Body of pancreas (tissue), 4 donors: ENCODE measurements at places on chromosomes 1 and 21.

GRCh38 chr1:85894651-85895050 lies 186.4 kb upstream of the ZNHIT6 start:
- H3K27me3 ChIP-seq = no peaks in the 10 kb centered on the region
- peak; percentile 23 for DNase-seq
- H3K36me3 ChIP-seq = no peaks in the 10 kb centered on the region
- H3K4me1 ChIP-seq = no peaks in the 10 kb centered on the region
- no peak overlapping the region for H3K4me3 ChIP-seq

GRCh38 chr1:23544444-23545389 lies 13.7 kb upstream of the E2F2 start:
- H3K36me3 ChIP-seq = no peaks in the 10 kb centered on the region
- H3K4me3 ChIP-seq = no peak overlapping the region
- DNase-seq = peak; percentile 85
- H3K27ac ChIP-seq = no peak overlapping the region
- H3K27me3 ChIP-seq = no peaks in the 10 kb centered on the region
- H3K4me1 ChIP-seq = peaks cover 9% of the 10 kb centered on the region

DNA sequence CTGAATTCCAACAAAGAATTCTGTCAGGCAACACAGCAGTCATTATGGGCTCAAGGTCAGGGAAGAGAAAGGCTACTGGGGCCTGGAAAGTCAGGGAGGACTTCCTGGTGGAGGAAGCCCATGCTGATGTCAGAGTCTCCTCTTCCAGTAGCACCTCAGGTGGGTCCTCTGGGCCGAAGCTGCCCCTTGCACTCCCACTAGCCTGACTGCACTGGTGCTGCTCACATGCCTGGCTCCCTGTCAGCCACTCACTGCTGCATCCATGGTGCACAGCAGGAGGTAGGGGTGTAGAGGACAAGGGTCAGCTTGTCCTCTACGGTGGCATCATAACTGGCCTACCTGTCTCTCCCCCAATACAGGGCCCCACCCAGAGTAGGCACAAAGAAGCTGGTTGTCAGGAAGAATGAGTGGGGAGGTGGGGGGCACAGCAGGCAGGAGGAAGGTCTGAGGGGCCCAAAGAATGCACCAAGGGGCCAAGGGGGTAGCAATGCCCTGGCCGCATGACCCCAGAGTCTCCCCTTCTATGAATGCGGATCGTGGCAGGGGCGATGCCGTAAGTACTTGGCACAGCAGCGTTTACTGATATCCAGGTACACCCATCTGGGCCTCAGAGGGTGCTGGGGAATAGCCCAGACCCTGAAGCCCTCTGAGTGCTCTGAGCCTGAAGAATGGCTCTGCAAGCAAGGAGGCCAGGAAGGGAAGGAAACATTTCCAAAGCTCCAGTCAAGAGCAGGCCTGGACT lies 80.3 kb downstream of the GLIS1 start:
- no peak overlapping the region for H3K4me3 ChIP-seq
- no peak overlapping the region for H3K27ac ChIP-seq
- no peak for DNase-seq
- no peaks in the 10 kb centered on the region for H3K4me1 ChIP-seq

DNA sequence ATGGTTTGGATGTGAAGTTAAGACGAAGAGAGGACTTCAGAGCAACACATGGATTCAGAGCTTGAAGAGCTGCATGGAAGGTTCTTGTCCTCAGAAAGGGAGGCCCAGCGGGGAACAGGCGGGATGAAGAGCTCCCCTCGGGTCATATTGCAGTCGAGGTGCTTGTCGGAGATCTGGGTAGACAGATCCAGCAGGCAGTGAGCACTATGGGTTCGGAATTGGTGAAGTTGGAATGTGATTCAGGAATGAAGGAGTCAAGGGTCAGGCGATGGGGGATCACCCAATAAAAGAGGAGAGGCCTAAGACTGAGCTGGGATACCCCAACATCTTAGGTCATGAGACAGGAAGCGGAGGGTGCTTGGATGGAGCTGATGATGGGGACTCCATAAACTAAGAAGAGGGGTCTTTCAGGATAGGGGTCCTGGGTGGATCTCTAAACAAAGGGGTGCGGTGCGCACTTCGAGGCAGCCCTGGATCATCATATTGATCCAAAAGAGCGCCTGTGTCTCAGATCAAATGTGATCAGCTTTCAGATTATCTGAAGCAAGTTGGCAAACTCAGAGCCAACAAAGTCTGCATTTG lies 176.3 kb upstream of the VAMP3 start:
- no peaks in the 10 kb centered on the region for H3K27me3 ChIP-seq
- no peaks in the 10 kb centered on the region for H3K4me1 ChIP-seq
- H3K4me3 ChIP-seq = no peak overlapping the region
- no peak for DNase-seq
- H3K36me3 ChIP-seq = no peaks in the 10 kb centered on the region

GRCh38 chr1:5256793-5257192 lies 602.4 kb downstream of the AJAP1 start:
- H3K36me3 ChIP-seq = no peaks in the 10 kb centered on the region
- H3K27me3 ChIP-seq = no peaks in the 10 kb centered on the region
- no peak overlapping the region for H3K27ac ChIP-seq
- H3K4me1 ChIP-seq = no peaks in the 10 kb centered on the region
- DNase-seq = no peak
- no peak overlapping the region for H3K4me3 ChIP-seq

- no peaks in the 10 kb centered on the region for H3K4me1 ChIP-seq
- no peak overlapping the region for H3K4me3 ChIP-seq
- H3K27ac ChIP-seq = no peak overlapping the region
- no peaks in the 10 kb centered on the region for H3K36me3 ChIP-seq
Measured at GRCh38 chr1:8797216-8797615, 20.2 kb downstream of the RERE start.

DNA sequence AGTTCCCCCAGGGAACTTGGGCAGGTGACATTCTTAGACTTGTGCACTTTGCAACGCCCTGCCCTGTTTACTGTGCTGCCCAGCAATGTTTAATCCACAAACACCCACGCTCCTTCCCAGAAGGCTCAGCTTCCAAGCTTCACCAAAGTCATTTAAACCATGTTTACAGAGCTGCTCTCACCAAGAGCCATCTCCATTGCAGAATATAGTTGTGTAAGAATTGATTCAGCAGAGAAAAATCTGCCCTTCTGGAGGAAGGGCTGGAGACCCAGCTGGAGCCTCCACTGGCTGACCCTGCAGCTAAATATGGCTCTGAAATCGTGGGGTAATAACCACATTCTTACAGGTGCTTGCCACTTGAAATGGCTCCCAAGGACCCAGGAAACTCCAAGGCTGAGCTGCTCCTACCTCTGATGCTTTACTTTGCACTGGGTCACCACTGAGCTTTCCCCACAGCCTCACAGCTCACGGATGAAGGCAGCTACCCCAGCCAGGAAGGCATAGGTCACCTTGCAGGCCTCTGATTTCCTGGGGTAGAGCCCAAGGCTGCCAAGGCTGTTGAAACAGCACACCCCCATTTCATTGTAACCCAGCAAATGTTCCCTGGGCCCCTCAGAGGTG lies 8.7 kb downstream of the CAPN2 start:
- H3K36me3 ChIP-seq = no peaks in the 10 kb centered on the region
- H3K4me1 ChIP-seq = peaks cover 25% of the 10 kb centered on the region
- no peak overlapping the region for H3K4me3 ChIP-seq
- DNase-seq = peak; percentile 59

- H3K36me3 ChIP-seq = no peaks in the 10 kb centered on the region
- H3K4me1 ChIP-seq = peaks cover 43% of the 10 kb centered on the region
- DNase-seq = no peak
- no peak overlapping the region for H3K27ac ChIP-seq
Measured at GRCh38 chr1:115643666-115644065, 1.9 kb downstream of the VANGL1 start.

- H3K27me3 ChIP-seq = no peaks in the 10 kb centered on the region
- no peak overlapping the region for H3K27ac ChIP-seq
- peaks cover 18% of the 10 kb centered on the region for H3K4me1 ChIP-seq
- H3K4me3 ChIP-seq = no peak overlapping the region
Measured at GRCh38 chr1:227785805-227786671, 29.4 kb upstream of the PRSS38 start.

DNA sequence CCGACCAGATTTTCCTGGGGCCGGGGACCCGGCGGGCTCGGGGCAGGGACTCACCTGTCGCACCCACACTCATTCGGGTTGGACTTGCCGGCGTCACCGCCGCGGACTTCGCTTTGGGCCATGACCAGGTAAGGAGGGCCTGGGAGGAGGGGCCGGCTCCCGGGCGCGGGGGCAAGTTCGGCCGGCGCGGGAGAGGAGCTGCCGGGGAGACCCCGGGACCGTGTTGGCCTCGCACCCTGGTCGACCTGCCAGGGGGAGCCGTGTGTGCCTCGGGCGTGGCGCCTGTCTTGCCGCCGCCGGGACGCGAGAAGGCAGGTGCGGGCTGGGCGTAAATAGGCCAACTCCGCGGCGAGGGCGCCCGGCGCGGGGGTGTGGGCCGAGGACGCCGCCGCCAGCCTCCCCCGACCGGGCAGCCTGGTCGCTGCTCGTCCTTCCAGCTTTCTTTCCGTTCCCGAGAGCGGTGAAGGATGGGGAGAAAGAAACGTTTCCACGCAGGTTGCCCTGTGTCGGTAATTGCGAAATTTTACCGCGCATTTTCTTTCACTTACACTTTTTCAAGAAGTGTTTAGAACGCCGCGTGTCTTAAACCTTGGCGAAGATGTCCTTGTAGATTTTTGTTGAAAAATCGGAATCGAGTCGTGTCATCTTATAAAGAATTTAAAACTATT lies 558 bp downstream of the USP1 start:
- peak overlapping the region; percentile 98 for H3K27ac ChIP-seq
- peaks cover 29% of the 10 kb centered on the region for H3K4me1 ChIP-seq
- H3K27me3 ChIP-seq = no peaks in the 10 kb centered on the region
- no peaks in the 10 kb centered on the region for H3K36me3 ChIP-seq
- H3K4me3 ChIP-seq = peak overlapping the region; percentile 37

DNA sequence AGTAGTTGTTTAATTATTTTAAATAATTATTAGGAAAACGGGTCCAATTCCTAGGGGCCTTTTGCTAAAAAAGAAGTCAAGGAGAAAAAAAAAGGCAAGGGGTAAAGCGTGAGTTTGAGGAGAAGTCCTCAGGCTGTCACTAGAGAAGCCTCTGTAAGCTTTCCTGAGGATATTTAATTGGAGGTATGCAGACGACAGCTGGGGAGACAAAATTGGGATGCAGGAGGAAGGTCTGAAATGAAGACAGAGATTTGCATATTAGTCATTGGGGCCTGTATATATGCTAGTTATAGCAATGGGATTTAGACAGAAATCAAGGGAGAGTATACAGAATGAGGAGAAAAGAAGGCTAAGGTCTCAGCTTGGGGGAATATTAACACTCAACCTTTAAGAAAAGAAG lies 8.6 kb downstream of the ATP6V1G3 start:
- no peaks in the 10 kb centered on the region for H3K36me3 ChIP-seq
- H3K4me1 ChIP-seq = no peaks in the 10 kb centered on the region
- no peak overlapping the region for H3K4me3 ChIP-seq

GRCh38 chr1:236854605-236854983 lies 59.5 kb downstream of the MTR start:
- H3K27me3 ChIP-seq = no peaks in the 10 kb centered on the region
- DNase-seq = no peak
- H3K4me3 ChIP-seq = no peak overlapping the region

- no peaks in the 10 kb centered on the region for H3K4me1 ChIP-seq
- H3K27me3 ChIP-seq = no peaks in the 10 kb centered on the region
- no peaks in the 10 kb centered on the region for H3K36me3 ChIP-seq
- no peak overlapping the region for H3K4me3 ChIP-seq
- DNase-seq = no peak
- no peak overlapping the region for H3K27ac ChIP-seq
Measured at GRCh38 chr1:190328361-190328760, 149.3 kb downstream of the BRINP3 start.

- DNase-seq = no peak
- H3K27me3 ChIP-seq = no peaks in the 10 kb centered on the region
- no peak overlapping the region for H3K4me3 ChIP-seq
- H3K27ac ChIP-seq = no peak overlapping the region
Measured at GRCh38 chr21:21921410-21922232, 923.4 kb downstream of the NCAM2 start.

- peak; percentile 71 for DNase-seq
- H3K27ac ChIP-seq = peak overlapping the region; percentile 92
- no peak overlapping the region for H3K4me3 ChIP-seq
- peaks cover 92% of the 10 kb centered on the region for H3K4me1 ChIP-seq
- H3K36me3 ChIP-seq = no peaks in the 10 kb centered on the region
Measured at GRCh38 chr1:15420853-15421465, 11.3 kb downstream of the EFHD2 start.

DNA sequence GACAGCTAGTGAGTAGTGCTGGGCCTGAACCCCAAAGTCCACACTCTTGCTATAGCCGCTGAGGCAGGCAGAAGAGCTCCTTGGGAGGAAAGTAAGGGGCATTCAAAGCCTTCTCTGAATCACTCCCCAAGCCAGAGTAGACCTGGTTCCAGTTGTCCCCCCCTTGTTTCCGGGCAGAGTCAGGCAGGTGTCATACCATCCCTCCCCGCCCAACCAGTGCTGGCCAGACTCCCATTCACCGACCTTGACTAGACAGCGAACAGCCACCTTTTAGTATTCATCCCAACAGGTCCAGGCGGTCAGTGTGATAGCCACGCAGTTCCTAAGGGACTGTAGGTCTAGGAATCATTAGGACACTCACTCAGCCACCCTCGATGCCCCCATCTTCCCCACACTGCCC lies 11.8 kb downstream of the CHRNB2 start:
- no peaks in the 10 kb centered on the region for H3K27me3 ChIP-seq
- no peak overlapping the region for H3K4me3 ChIP-seq
- no peak overlapping the region for H3K27ac ChIP-seq
- H3K4me1 ChIP-seq = no peaks in the 10 kb centered on the region
